ENCODE measurements at places on chromosomes 1 and 21. TPM values are rescaled to one million over a fixed set of nuclear protein-coding genes. Genes with fewer than 3 reads are reported as not detected.

Gene HFM1
- not detected for total RNA-seq

Gene PARP1
- 180 TPM for total RNA-seq

Gene REN
- total RNA-seq = not detected

Gene PRKCZ
- total RNA-seq = 53.2 TPM

Gene SPRR5
- total RNA-seq = not detected

Gene BEND5
- total RNA-seq = 19.5 TPM

Gene OR2W3
- total RNA-seq = not detected

DNA sequence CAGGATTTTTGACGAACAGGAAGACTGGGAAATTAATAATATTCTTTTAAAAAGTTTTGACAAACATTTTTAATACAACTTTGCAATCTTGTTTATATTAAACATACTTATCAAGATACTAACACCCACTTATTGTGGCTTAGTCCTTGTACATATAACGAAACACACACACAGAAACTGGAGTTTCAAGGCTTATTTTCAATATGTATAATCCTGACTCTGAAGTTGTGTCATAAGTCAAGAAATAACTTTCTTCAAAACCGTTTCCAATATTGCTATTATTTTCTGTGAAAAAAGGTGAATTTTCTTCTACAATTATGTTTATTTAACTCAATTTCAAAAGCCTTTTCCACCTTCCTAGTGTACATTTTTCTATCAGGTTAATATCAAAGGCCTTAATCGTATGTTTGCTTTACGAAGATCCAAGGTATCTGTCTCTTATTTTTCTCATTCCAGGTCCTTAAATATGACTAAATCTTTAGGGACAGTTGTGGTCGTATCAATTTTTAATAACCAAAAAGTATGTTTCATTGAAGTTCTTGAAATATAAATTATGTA is 1.8 kb downstream of the CDKN2C start:
- no peak for DNase-seq

- DNase-seq = no peak
Measured at GRCh38 chr21:14466715-14467114, 79.4 kb downstream of the SAMSN1 start.

- no peak for DNase-seq
Measured at GRCh38 chr21:38349111-38349746, 92.4 kb downstream of the KCNJ15 start.

GRCh38 chr1:89633248-89633799 is 404 bp downstream of the LRRC8C start:
- peak; percentile 85 for DNase-seq

GRCh38 chr1:235069577-235070563 is 58.8 kb downstream of the TOMM20 start:
- no peak for DNase-seq

GRCh38 chr1:168521401-168522000 is 22.3 kb downstream of the XCL2 start:
- no peak for DNase-seq

DNA sequence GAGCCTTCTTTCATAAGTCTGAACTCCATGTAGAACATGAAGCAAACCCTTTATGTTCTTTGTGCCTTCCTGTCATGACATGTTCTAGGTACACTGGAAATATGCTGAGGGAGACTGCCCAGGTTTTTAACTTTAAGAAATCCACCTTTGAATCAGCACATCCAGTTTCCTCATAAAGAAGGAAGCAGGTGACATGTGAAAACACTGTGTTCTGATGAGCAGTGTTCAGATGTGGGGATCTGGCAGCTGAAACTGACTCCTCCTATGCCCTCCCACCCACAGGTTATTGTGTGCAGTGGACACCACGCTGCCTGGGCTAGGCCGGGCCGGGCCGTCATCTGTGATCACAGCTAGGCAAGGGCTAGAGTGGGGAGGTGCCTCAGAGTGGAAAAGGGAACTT is 51.1 kb downstream of the CNN3 start:
- DNase-seq = no peak

- DNase-seq = no peak
Measured at GRCh38 chr21:31928656-31929055, 55.8 kb downstream of the HUNK start.

DNA sequence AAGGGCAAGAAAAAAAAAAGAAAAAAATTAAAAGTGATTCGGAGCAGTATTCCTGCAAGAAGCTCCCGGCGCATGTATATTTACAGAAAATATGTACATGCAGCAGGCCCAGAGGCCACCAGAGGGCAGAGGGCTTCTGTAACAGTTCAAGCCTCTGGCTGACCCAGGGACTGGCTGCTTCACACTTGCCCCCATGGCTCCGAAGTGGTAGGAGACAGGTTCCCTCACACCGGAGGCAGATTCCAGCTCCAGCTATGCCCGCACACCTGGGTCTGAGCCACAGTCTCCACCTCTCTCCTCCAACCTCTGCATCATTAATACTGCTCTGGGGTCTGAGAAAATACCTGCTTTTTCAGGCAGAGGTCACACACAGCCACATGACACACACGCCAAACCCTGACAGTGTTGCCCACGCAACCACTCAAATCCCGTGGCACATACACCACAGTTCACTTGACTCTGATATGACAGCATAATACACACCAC is 2.2 kb upstream of the ARHGAP30 start:
- peak; percentile 71 for DNase-seq

DNA sequence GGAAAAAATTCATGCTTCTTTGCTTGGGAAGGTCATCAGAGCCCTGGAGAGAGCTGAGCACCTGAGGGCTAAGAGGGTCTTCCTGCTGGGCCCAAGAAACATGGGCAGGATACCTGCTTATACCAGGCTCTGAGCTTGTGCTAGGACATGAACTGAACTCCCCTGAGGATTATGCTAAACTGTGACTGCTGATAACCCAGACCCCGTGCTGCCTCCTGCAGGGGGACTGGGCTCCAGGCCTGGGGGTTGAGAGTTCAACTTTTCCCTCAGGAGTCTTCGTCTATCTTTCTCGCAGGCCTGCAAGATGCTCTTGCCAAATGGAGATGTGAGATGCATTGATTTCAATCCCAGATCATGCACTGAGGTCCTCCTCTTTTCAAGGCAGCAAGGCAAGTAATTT is 368.5 kb downstream of the HHAT start:
- DNase-seq = no peak

DNA sequence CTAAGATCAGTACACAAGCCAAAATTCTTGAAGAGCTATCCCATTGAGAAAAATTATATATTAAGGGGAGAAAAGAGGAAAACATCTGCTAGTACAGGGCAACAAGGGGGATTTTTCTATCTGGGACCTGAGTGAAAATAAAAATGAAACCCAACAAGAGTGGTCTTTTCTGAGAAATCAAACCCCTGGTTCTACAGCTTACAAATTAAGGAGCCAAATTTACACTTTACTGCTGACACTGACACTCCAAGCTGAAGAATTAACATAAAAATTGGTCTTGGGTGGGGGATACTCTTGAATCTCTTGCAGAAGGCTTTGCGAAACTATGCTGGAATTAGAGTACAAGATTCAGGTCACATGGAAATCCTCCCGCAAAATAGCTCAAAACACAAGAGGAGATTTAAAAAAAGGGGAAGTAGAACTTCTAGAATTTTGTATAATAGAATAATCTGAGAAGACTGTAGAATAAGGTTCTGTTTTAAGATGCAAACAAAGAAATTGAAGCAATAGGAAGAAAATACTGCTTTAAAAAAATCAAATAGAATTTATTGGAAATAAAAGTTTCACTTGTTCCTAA is 32.1 kb upstream of the HSPA13 start:
- DNase-seq = peak; percentile 15

DNA sequence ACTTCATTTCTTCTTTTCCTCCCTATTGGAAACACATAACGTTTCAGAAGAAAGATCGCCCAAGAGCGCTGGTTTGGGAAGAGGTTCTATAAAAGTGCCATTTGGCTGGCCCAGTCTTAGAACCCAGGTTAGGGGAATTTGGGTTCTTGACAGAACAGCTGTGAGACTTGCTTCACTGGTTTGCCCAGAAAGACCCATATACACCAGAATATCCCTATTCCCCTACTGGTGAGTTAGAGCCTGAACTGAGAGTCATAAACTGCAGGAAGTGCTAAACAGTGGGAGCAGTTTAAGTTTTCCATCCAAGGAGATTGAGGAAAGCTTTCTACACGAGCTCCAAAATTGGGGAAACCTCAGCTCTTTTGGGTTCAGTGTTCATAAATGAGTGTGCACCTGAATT is 275.2 kb downstream of the VAV3 start:
- DNase-seq = no peak

DNA sequence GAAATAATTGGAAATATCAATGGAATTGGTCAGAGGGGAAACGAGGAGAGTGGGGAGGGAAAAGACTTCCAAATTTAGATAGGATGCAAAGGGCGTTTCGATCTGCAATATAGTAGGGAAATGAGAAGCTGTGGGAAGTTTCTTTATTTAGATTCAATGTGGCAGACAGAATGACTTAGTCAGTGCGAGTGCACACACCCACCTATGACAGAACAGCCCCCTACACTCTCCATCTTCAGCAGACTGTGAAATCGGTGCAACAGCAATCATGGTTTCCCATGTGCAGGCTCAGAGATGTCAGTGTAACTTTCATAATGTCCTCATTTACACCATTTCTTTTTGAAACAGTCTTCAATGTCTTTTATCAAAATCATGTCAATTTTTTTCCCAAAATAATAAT is 46.0 kb downstream of the DIP2A start:
- DNase-seq = no peak

DNA sequence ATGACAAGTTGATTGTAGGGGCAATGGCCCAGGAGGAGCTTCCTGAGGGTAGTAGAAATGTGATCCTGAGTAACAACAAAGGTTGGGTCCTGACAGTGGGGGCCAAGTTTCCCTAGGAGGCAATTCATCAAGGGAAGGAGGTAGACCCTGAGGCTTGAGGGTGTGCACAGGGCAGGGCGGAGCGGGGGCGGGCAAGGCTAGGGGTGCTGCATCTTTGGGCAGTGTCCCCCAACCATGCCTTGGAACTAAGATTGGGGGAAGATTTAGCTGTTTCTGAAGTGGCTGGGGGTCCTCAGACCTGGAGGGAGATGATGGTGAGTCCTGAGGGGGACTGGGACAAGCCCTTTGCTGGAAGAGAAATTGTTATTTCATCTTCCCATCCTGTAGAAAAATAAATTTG is 50.9 kb downstream of the HUNK start:
- DNase-seq = no peak

- no peak for DNase-seq
Measured at GRCh38 chr1:48082271-48082962, 85.2 kb upstream of the TRABD2B start.

DNA sequence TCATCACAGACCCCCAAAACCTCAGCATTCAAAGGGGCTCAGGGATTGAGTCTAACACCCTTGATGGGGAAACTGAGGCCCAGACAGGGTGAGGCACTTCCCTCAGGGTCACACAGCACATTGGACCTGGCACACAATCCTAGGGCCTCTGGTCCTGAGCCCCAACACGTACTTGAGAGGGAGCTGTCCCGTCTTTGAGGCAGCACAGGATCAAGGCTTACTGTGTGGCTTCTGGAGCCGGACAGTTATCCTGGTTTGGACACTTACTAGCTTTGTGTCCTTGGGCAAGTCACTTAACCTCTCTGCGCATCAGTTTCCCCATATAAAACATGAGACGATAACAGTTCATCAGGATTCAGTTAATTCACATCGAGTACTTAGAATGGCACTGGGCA is 26.5 kb downstream of the RUNX3 start:
- DNase-seq = peak; percentile 8

Data from B cell (primary cell).